ENCODE measurements at places on chromosomes 11 and 22. TPM values are rescaled to one million over a fixed set of nuclear protein-coding genes. Genes with fewer than 3 reads are reported as not detected.

DNA sequence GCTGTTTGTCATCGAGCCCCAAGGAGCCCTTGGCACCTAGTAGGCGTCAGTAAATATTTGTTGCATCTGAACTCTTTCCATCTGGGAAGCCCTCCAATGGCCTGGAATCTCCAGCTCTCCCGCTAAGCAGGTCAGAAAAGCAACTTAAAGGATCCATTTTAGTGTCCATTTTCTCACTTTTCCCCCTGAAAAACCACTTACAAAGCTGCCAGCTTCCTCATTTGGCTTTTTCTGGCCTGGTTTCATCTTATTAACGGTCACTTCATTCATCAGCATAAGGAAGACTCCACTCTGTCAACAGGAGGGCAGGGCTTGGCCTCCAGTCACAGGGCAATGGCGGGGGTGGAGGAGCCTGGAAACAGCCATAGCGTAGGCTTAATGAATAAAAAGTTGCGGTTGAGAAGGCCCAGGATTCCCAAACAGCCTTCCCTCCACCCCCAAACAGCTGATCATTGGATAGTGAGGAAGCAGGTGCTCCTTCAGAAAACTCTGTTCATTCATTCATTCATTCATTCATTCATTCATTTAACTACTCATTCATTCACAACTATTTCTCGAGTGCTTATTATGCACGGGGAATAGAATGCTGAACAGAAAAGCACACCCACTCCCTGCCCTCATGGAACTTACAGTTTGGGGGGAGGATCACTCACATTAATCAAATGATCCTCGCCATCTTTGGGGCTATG, 104.5 kb upstream of the RCN1 start:
- H3K36me3 ChIP-seq, result no peaks in the 10 kb centered on the region
- peaks cover 58% of the 10 kb centered on the region for H3K27me3 ChIP-seq
- no peak overlapping the region for H3K27ac ChIP-seq
- DNase-seq, result no peak
- H3K4me3 ChIP-seq, result no peak overlapping the region
- no peaks in the 10 kb centered on the region for H3K4me1 ChIP-seq

GRCh38 chr11:118132385-118133151, 20.1 kb downstream of the SCN4B start:
- no peaks in the 10 kb centered on the region for H3K4me1 ChIP-seq
- no peak overlapping the region for H3K27ac ChIP-seq
- H3K36me3 ChIP-seq, result no peaks in the 10 kb centered on the region
- H3K27me3 ChIP-seq, result peaks cover 23% of the 10 kb centered on the region
- DNase-seq, result no peak

GRCh38 chr11:36053281-36053680, 109.4 kb downstream of the LDLRAD3 start:
- H3K27ac ChIP-seq, result no peak overlapping the region
- DNase-seq, result no peak
- H3K27me3 ChIP-seq, result no peaks in the 10 kb centered on the region
- H3K36me3 ChIP-seq, result peaks cover 9% of the 10 kb centered on the region
- H3K4me3 ChIP-seq, result no peak overlapping the region
- peaks cover 14% of the 10 kb centered on the region for H3K4me1 ChIP-seq

Gene FJX1
- 21.6 TPM for total RNA-seq

Gene OR5B21
- not detected for total RNA-seq

Gene APOA5
- total RNA-seq, result not detected

GRCh38 chr11:25615841-25616240, 716.1 kb upstream of the ANO3 start:
- DNase-seq, result no peak
- no peak overlapping the region for H3K27ac ChIP-seq
- no peak overlapping the region for H3K4me3 ChIP-seq
- no peaks in the 10 kb centered on the region for H3K4me1 ChIP-seq
- H3K27me3 ChIP-seq, result no peaks in the 10 kb centered on the region

GRCh38 chr11:13317293-13318080, 39.9 kb downstream of the BMAL1 start:
- peaks cover 39% of the 10 kb centered on the region for H3K4me1 ChIP-seq
- peak overlapping the region; percentile 28 for H3K27ac ChIP-seq
- DNase-seq, result no peak
- no peaks in the 10 kb centered on the region for H3K27me3 ChIP-seq

DNA sequence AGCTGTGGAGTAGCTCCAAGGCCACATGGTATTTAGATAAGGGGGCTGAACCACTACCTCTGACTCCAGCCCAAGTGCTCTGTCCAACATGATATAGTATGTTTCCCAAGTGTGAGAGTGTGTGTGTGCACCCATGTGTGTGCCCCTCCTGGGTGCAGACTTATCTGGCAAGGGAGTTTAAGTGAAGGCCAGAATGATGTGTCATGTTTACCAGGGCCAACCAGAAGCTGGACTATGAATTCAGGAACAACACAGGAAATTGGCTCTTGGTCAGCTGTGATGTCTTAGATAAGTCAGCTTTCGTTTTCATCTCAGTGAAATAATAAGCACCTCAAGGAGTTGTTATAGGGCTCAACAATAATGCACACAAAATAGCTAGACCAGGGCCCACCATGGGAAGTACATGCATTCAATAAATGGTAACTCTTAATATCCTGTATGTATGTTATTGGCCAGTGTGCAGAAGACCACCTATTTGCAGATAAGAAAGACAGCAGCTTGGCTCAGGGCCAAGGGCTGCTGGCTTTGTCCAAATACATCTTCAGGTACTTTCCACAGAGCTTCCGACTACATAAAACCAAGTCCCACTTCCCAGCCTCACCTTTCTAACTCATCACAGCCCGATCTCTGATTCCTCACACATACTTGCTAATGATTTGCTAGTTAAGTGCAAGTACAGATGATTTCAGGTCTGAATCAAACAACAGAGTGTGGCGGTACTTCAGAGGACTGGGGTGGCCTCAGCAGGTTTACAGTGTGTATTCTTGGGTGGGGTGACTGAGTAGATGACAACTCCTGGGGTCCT, 120.9 kb downstream of the ME3 start:
- no peak for DNase-seq
- peaks cover 11% of the 10 kb centered on the region for H3K36me3 ChIP-seq
- no peaks in the 10 kb centered on the region for H3K27me3 ChIP-seq

Gene ASPHD2
- total RNA-seq, result 4.9 TPM

DNA sequence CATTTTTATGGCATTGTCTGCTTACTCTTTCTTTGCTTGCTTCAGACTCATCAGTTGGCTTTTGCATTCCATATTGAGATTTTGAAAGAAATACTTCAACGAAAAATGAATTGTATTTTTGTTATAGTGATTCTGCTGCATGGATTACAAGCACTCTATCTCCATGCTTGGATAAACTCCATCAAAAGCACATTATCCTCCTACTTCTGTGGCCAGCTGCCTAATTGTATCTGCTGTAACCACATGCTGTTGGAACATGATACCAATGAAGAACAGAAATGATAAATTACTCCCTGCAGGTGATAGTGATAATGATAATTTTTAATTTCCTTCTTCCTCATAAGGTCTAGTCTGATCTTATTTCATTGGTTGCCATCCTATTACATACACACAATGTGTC, 100.8 kb downstream of the PRMT3 start:
- no peak for DNase-seq
- no peak overlapping the region for H3K4me3 ChIP-seq
- H3K27ac ChIP-seq, result no peak overlapping the region
- H3K4me1 ChIP-seq, result no peaks in the 10 kb centered on the region
- H3K27me3 ChIP-seq, result no peaks in the 10 kb centered on the region

DNA sequence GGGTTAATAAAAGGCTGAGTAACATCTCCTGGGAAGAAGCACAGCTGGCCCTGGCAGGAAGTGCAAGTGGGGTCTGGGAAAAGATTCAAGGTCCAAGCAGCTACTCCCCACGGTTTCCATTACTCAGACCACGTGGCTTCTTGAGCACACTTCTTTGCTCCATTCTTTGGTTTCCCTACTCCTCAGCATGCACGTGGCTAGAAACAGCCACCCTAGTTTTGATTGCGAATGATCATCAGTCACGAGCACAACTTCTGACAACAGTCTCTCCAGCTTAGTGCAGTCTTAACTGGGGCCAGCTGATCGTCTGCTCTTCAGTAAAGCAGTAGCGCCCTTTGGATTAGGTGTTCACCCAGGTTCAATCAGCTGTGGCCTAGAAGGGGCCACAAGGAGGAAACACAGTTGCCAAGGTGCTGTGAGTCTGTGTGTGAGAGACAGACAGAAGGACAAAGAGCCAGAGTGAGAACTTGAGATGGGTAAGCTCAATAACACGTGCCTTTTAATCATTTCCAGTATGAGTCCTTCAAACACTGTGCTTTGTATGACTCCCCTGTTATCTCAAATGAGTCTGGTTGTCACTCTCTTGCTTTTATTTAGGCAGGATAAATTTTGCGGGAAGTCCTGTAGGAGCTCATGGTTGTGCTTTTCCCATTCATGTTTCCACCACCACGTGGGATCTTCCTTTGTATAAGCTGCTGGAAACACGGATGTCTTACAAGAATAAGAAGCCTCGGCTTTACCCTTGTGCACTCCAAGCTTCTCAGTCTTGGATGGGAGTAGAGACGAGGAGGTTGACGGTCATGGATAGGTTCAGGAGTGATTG, 901 bp upstream of the PARVA start:
- no peaks in the 10 kb centered on the region for H3K27me3 ChIP-seq
- H3K36me3 ChIP-seq, result no peaks in the 10 kb centered on the region
- peak overlapping the region; percentile 88 for H3K27ac ChIP-seq
- DNase-seq, result no peak
- peaks cover 47% of the 10 kb centered on the region for H3K4me1 ChIP-seq

Gene BLID
- total RNA-seq, result 1.0 TPM

- no peaks in the 10 kb centered on the region for H3K36me3 ChIP-seq
- H3K4me1 ChIP-seq, result peaks cover 18% of the 10 kb centered on the region
- no peaks in the 10 kb centered on the region for H3K27me3 ChIP-seq
Observed at GRCh38 chr11:68455485-68455884, 5.1 kb upstream of the PPP6R3 start.

Gene OR10A2
- total RNA-seq, result not detected

Gene ANO5
- not detected for total RNA-seq

Gene OR8H2
- not detected for total RNA-seq

- no peak overlapping the region for H3K27ac ChIP-seq
- H3K27me3 ChIP-seq, result no peaks in the 10 kb centered on the region
- no peak overlapping the region for H3K4me3 ChIP-seq
- no peak for DNase-seq
Observed at GRCh38 chr22:50313600-50313999, 6.2 kb upstream of the PLXNB2 start.

DNA sequence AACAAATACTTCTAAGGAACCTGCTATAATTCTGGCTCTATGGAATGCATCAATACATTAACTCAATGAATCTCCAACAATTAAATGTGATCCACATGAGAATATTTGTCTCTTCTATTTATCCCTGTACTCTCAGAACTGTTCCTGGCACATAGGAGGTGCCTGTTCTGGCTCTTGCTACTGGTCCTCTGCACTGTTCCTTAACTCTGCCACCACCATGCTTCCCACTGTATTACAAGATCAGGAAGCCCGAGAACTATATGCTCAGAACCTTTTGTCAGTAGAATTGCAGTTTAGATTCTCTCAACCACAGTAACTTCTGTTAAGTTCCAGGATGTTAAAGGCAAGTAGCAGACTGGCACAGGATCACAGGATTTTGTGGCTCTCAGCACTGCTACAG, 376.3 kb upstream of the CCDC90B start:
- no peaks in the 10 kb centered on the region for H3K4me1 ChIP-seq
- no peak overlapping the region for H3K4me3 ChIP-seq
- no peak for DNase-seq

DNA sequence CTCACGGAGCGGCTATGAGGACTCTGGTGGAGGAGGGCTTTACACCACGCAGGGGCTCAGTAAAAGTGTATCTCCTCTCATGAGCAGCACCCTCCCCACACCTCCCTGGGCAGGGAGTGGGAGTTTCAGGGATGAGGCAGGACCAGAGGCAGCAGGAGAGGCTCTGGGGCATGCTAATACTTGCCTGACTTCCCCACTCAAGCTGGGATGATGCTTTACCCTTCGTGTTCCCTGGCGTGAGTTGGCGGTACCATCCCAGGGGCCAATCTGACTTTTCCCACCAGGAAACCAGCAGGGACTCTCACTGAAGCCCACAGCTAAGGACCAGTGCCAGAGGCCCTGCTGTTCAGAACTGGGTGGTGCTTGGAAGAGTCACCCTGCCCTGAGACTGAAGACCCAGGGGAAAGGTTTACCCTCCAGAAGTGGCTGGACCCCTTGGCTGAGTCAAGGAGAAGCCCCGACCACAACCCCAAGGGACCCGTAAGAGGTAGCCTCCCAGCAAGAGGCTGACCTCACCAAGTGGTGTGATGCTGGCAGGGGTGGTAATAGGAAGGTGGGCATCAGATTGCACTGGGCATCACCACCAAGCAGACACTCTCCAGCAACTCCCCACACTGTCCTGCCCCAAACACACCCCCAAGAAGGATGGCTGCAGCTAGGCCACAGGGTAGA, 65.6 kb downstream of the THAP12 start:
- peaks cover 3% of the 10 kb centered on the region for H3K4me1 ChIP-seq
- DNase-seq, result no peak
- H3K4me3 ChIP-seq, result no peak overlapping the region
- no peak overlapping the region for H3K27ac ChIP-seq

GRCh38 chr11:33067294-33067693, 27.9 kb downstream of the TCP11L1 start:
- no peak overlapping the region for H3K4me3 ChIP-seq
- no peak overlapping the region for H3K27ac ChIP-seq
- H3K4me1 ChIP-seq, result peaks cover 10% of the 10 kb centered on the region
- peaks cover 37% of the 10 kb centered on the region for H3K36me3 ChIP-seq

DNA sequence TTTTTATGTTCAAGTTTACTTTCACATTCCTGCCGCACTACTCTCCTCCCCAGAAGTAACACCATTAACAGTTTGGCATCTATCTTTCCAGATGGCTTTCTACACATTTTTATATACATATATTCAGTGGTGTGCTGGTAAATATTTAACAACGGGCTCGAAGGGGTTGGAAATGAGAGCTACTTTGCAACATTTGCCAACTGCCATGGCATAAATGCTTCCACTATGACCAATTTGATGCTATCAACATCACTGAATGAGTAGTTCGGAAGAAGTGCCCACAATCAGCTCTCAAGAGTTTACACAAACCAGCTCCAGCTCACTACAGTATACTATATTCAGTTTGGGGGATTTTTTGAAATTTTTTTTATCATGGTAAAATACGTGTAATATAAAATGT, 55.2 kb downstream of the RELT start:
- H3K36me3 ChIP-seq, result no peaks in the 10 kb centered on the region
- DNase-seq, result no peak
- H3K4me3 ChIP-seq, result no peak overlapping the region
- H3K27me3 ChIP-seq, result no peaks in the 10 kb centered on the region
